ENCODE measurements at places on chromosomes 2 and 18.

DNA sequence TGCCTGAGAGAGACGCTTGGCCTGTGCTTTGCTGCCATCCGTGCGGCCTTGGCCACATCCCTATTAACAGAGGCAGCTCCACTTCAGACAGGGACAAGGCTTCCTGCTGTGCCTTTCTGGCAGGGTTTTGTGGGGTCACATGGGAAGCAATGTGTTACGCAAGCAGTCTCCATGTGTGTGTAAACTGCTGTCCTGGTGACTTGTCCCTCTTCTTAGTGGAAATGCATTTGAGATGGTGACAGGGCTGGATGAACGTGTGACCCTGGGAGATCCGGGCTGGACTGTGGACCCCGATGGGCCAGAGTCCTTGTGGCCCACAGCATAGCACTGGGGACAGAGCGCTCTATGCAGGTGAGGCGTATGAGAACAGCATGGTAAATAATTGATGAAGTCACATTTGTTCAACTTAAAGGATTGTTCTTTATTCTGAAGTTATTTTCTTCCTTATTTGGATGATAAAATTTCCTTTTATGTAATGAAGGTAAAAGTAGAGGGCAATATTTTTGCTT, 23.2 kb downstream of the ASB1 start:
- no peak for DNase-seq

DNA sequence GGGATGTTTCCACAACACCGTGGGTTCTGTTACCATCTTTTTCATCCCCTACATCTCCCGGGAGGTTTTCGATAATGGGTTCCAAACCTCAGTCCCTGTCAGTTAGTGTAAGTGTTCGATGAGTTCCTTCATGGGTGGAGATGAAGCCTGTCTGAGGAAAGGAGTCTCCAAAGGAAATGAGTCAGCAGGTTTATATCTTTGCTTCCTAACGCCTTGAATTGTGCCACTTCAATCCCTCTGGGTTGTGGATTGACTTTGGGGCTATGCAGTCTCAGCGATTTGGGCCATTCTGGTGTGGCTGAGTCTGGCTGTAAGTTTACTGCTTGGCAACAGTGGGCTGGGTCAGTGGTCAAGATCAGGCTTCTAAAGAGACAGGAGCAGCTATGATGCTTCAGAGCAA, 1.2 kb downstream of the SERPINB5 start:
- no peak for DNase-seq

GRCh38 chr2:16973586-16974286, 308.1 kb upstream of the CYRIA start:
- DNase-seq, result no peak

DNA sequence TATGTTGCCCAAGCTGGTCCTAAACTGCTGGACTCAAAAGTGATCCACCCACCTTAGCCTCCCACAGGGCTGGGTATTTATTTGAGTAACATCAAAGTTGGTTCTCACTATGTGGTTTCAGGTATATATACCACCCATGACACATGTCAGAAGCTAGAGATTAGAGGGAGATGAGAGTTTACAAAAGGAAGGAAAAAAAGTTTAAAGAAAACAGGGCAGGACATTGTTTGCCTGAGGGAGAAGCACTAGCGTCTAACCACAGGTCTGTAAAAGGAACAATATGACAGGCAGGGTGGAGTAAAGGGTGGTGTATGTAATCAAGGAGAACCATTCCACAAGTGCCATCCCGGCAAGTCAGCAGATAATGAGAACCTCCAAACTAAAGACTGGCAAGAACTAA, 8.5 kb downstream of the CEP76 start:
- DNase-seq, result no peak

Data from activated T-helper 9 cell treated with anti-CD3 and anti-CD28 coated beads, Interleukin-2, amount 50 U/mL, for 16 hours (primary cell).